ENCODE measurements at places on chromosomes 2 and 18.

DNA sequence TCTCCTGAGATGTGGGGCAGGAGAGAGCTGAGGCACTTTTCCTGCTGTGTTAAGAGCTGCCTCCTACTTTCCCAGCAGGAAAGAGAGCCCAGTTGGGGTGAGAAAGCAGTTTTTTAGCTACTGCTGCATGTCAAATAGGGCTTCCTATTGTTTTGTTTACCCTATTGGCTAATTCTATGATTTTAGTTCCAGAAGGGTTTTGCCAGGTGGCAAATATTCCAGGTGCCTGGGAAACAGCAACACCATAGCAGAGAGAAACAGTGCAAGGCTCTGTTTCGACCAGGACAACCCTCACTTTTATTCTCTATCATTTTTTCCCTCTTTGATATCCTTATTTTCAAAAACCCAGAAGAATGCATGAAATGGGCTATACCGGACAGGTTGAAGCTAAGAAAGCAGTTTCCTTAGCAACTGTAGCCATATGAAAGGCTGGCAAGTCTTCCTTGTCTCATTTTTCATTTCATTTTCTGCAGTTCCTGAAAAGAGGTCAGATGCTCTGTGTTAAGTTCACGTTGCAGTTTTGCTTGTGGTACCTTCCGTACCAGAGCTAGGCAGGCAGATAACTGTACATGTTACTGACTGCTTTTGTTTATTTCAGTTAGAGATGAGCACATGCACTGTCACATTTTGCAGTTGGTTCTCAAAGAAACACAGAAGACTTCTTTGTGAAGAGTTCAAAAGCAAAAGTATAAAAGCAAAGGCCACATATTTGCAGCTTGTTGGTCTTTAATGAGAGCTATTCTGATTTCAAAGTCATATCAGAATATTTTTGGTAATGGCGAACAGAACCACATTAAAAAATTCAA lies 84.8 kb downstream of the AQP4 start:
- DNase-seq, result no peak

DNA sequence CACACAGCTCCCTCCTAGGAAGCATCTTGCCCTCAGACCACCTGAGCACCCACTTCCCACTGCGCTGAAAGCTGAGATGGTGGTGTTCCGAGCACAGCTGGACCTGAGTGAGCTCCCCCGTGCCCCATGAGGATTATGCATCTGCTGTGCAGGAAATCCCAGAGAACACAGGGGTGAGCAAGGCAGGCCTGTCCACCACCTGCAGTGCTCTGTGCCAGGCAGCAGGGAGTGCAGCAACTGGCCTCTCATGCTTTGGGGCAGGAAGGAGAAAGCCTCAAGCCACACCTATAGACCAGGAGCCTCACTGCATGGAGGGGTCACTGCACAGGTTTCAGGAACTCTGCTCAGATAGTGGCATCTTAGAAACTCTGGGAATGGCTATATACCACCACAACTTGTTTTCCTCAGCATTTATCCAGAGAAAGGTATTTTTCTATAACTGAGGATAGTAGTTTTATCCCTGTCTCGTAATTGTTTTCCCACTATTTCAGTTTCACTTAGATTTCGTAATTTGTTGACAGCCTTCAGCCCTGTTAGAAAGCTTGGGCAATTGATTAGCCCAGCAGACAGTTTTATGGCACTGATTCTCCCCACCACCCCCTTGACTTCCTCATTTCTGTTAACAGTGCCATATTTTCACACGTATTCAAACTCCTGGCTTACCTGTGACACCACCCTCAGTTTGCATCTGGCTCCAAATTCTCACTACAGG lies 144.3 kb upstream of the DAPL1 start:
- no peak for DNase-seq

- DNase-seq, result no peak
These were observed 112.5 kb upstream of the GLI2 start for GRCh38 chr2:120622886-120623753.

GRCh38 chr2:20195431-20196033 lies 29.4 kb downstream of the SDC1 start:
- no peak for DNase-seq

DNA sequence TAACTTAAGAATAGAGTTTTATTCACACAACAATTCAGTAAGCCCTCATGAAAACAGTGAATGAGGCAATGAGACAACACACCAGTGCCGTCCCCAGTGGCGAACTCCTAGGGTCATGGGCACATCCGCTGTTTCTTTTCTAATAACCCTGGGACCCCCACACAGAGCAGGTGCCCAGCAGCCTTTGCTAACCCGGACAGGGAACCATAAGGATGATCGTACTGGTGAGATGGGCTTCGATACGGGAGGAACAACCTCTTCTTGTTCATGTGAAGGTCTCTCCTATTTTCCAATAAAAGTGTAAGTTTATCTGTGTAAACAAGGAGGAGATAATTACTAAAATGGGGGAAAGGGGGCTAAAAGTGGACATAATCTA lies 97.4 kb upstream of the MGAT4A start:
- DNase-seq, result no peak

DNA sequence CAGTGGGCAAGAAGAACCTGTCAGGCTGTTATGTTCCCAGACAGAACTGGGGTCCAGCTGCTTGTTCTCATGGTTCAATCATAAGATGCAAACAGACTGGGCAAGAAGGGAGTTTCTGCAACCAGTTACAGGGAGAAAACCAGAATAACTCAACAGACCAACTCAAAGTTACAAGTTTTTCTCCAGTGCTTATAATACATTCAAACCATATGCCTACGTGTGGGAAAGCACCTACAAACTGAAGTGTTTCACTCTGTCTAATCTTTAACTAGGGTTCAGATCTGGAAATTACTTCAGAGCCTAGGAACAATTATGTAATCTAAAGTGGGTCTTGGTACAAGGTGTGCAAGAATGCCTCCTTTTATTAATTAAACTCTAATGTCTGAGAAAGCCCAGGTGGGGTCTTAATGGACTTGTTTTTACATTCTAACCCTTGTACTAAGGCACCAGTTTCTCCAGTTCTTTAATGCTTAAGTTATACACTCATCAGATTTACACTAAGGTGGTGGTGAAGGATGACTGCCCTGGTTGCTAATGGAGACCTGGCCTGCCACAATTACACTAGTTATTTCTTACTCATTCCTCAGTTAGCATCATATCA lies 951.9 kb downstream of the TSN start:
- no peak for DNase-seq

DNA sequence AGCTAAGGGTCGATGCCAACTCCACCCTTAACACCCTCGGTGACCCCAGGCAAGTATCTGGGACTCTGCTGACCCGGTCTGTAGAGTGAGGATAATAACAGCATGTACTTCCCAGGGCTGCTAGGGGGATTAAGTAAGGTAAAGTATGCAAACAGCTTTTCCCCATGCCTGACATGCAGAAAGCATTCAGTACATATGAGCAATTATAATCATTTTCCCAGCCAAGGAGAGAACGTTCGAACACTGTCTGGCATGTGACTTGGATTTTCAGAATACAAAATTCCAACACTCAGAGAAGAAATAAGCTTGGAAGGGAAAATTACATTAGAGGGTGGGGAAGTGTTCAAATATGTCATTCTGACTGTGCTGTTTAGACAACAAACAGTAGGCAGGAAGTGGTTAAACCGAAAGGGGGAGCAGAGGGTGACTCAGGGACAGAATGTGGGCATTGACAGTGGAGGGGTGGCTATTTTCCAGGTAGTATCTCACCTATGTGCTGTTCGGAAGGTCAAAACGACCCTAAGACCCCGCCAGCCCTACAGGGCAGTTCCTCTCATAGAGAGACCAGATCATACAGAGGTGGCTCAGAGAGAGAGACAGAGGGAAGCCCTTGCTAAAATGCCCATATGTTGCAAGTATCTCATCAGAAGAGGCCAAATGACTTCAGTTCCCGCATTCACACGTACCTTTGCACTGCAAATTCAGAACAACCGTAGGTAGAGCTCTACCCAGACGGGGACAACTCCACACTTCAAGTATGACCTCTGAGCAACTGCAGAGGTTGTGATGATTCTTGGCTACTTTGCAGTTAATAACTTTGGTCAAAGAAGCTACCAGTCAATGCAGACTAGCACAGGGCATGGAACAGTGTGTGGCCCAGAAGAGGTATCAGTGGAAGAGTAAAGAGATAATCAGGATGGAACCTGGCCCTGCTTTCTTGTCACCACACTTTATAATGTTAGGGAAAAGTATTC lies 14.8 kb downstream of the ASPRV1 start:
- peak; percentile 49 for DNase-seq

GRCh38 chr2:213544940-213545339 lies 260.7 kb downstream of the SPAG16 start:
- no peak for DNase-seq

DNA sequence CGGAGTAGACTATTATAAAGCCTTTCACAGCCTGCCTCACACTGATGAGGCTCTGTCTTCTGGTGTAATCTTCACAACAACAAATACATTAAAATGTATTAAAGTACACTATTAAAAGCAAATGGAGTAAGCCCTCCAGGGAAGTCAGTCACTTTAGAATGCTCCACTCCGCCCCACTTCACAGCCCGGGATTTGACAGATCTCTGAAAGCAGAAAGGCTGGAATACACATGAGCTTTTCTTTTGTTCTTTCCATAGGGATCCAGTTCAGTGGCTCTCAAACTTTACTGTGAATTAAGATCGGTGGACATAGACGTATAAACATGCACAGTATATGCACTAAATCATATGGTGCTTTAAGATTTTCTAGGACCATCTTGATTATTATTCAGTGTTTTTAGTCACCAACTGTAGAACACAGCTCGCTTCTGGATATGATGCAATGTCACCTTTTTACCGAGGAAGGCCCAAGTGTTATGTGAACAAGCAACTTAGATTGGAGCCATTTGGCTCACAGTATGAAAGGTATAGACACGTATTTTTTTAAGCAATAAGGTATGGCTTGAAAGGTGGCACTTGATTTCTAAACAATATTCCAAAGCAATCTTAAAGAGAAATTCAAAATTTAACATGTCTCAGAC lies 151.1 kb downstream of the PRKCE start:
- DNase-seq, result no peak

GRCh38 chr2:171702781-171703556 lies 15.7 kb downstream of the DYNC1I2 start:
- DNase-seq, result no peak

DNA sequence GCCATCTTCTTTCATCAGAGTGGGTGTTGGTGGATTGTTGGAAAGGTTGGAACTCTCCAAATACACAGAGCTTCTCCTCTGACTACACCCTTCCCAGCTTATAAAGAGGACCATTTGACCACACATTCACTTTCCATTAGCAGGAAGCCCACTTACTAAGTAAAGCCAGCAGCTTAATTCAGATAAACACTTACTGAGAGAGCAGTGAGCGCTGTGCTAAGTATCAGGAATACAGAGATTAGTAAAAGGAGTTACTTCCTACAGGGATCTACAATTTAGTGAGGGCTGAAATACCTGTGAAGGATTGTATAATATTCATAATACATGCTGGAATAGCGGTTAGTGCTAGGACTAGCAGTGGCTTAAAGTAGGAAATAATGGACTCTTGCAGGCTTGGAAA lies 343.0 kb downstream of the NYAP2 start:
- no peak for DNase-seq

GRCh38 chr18:55869556-55870501 lies 281.8 kb upstream of the TCF4 start:
- DNase-seq, result no peak

- no peak for DNase-seq
These were observed 477.3 kb downstream of the LPIN1 start for GRCh38 chr2:12223732-12224131.

GRCh38 chr2:157192445-157193423 lies 64.8 kb upstream of the GALNT5 start:
- no peak for DNase-seq

GRCh38 chr2:17306706-17307105 lies 211.5 kb downstream of the RAD51AP2 start:
- no peak for DNase-seq

- no peak for DNase-seq
These were observed 731.7 kb upstream of the ID2 start for GRCh38 chr2:7950035-7950612.

- no peak for DNase-seq
These were observed 1.5 kb downstream of the ATP6V1B1 start for GRCh38 chr2:70936979-70937811.

- no peak for DNase-seq
These were observed 166.3 kb upstream of the NYAP2 start for GRCh38 chr2:225233234-225233633.

- DNase-seq, result no peak
These were observed 49.2 kb downstream of the LPIN1 start for GRCh38 chr2:11795590-11795989.

GRCh38 chr18:71760541-71760940 lies 783.6 kb downstream of the CBLN2 start:
- no peak for DNase-seq

DNA sequence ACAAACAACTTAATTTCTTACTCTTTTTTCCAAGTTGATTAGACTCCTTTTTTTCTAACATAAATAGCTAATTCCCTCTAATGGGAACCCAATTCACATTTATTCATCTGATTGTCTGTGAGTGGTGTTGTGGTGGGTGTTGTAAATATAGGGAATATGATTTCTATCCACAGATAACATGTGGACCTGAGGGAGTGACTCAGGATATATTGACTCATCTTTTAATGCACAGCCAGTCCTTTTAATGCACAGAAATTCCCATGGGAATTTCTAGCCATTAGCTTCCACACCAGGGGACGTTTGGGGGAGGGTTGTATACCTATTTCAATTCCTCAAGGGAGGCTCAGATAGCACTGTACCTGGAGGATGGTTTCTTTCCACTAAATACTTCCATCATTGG lies 1339.6 kb upstream of the LRRTM1 start:
- DNase-seq, result no peak

DNA sequence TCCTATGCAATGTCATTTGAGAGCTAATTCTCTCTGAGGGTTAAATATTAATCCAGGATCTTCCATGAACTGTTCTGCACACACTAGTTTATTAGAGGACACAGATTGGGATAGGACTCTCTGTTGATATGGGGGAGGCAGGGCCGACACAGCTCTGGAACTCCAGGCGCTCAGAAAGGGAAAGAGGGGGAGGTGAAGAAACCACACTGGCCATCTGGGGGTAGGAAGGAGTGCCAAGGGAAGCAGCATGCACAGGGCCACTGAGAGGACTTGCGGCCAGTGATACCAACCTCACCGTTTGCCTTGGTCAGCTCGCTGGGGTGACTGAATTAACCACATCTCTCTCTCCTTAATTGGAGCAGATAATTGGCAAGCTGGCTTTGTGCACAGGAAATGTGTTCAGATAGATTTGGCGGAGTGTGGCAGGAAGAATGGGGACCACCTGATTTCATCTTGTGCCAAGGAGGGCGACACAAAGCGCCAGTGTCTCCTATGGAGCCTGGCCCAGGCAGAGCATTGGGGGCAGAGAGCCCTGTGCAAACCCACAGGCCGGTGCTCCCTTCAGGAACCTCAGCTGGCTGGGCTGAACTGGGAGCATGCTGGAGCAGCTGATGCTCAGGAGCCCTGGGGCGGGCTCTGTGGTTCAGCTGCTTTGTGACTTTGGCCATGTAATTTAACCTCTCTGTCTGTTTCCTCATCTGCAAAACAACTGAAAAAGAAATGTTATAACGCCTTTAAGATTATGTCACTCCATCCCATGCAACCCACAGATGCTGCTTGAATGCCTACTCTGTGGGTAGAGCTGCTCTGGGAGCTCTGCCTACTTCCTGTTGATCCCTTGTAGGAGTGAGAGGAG lies 114.7 kb upstream of the STON1 start:
- no peak for DNase-seq

GRCh38 chr2:176283291-176284068 lies 14.2 kb downstream of the MTX2 start:
- DNase-seq, result no peak

Measured in activated T-cell treated with anti-CD3 and anti-CD28 coated beads, Interleukin-2, amount 50 U/mL, for 1 hour (primary cell).